MV-4-11 (cell line): ENCODE measurements at places on chromosomes 2 and 18.

- no peak for DNase-seq
Measured at GRCh38 chr2:108616751-108617161, 82.5 kb downstream of the LIMS1 start.

DNA sequence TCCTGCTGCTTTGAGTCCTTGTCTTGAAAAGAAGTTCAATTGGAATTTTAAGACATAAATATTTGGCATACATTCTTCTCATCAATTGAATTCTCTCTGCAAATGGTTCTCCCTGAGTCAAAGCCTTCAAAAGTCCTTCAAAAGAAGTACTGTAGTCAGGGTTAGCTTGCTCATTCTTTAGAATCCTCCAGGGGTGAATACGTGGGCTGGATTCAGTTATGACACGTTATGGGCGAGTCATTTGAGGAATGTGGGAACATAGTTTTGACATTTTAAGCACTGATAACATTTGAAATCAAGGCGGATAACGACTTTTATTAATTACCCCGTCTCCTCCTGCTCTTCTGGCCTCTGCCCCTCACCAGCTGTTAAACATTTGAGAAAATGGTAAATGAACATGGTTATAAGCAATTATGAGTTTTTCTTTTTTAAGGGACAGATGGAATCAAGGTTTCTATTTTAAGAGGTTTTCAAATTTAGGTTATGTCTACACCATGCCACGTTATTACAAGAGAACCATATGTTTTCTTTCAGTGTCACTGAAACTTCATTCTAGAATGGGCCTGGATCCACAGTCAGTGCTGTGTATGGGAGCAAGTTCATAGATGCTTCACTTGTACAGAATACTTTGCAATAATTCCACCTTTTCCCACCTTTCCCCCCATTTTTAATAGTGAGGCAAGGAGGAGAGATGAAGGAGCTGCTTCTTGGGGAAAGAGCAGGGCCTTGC, 273.1 kb downstream of the TSN start:
- no peak for DNase-seq

DNA sequence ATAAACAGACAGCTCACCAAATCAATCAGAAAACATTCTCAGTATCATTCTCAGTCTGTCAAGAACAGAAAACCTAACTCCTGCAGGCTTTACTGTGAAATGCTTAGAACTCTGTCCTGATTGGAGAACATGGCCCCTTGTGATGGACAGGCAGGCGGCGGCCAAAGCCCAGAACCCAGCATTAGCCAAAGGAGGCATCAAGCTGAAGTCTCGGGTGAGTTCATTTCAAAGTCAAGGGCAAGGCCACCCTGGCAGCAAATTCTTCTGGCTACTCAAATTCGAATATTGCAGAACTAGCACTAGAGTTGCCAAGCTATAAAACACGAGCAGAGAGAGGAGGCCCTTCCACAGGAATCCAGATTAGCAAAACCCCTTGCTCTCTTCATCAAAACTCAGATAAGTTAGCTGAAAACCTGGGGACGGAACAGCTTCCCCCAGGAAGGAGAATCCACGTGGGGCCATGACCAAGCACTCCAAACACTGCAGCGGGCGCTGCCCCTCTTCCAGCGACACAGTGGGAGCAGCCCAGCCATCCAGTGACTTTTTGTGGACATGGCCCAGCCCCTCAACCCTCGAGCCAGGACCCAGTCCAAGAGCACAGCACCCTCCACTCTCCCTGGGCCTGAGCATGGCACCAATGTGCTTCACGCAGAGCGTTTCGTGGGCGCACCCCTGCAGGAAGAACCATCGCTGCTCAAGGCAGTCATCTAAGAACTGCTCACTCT, 98.6 kb downstream of the HDAC4 start:
- DNase-seq: no peak

DNA sequence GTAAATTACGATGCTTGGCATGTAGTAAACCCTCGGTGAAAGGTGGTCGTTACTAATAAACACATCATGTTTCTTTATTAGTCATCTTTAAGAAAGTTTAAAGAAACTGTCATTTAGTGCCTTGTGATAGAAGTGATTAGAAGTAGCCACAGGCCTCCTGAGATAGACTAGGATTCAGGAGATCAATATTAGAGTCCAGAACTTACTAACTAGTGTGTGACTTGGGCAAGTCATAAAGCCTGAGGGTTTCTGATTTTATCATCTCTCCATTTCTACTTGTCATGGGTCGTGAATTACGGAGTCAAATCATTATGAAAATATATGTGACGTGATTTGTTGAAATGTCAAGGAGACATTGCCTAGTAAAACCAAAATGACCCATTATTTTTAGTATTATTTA, 6.7 kb downstream of the RPE start:
- no peak for DNase-seq

DNA sequence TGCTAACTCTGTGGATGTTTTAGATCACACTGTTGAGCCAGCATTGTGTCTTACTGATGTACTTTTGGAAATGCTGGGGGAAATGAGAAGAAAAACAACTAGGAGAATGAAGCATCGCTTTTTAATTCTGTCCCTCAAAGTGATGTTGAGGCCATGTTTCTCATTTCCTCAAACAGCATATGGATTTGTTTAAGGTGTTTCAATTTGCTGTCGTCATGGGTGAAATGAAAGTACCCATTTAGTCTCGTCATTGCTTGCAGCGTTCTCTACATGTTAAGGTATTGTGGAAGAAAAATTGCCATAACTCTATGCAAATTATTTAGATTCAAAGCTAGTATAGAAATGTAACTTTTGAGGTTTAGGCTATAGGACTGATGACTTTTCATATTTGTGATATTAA, 151.3 kb downstream of the KCTD1 start:
- DNase-seq: no peak

GRCh38 chr18:3213300-3214059, 6.3 kb downstream of the MYOM1 start:
- DNase-seq: peak; percentile 62

DNA sequence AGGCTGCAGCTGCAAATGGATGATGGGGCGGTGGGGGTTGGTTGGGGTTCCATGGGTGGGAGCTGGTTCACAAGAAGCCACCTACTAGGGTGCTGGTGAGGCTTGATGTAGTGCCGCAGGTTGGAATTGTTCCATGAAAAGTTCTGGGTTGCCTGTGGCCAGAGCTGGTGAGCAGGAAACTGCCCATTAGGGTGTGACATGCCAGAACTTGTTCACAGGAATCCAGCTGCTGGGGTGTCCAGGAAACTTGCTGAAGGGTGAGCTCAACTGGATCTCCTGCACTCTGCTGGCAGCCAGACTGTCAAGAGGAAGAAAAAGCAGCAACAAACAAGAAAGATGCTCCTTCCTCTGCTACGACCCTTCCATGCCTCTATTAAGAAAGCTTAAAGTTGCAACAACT, 48.8 kb downstream of the MAP3K20 start:
- DNase-seq: no peak

GRCh38 chr2:238169708-238170251, 11.0 kb downstream of the ERFE start:
- peak; percentile 54 for DNase-seq

- DNase-seq: no peak
Measured at GRCh38 chr2:84388921-84389490, 70.1 kb downstream of the SUCLG1 start.
